Stimulated activated CD8-positive, alpha-beta memory T cell treated with anti-CD3 and anti-CD28 coated beads, Interleukin-7, amount 100 ng/mL, for 4 hours (primary cell): ENCODE measurements at places on chromosomes 3 and 15.

DNA sequence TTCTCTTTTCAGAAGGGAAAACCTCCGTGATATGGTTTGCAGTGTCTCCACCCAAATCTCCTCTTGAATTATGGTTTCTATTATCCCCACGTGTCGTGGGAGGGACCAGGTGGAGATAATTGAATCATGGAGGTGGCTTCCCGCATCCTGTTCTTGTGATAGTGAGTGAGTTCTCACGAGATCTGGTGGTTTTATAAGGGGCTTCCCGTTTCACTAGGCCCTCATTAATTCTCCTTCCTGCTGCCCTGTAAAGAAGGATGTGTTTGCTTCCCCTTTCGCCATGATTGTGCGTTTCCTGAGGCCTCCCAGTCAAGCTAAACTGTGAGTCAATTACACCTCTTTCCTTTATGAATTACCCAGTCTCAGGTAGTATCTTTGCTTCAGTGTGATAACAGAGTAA lies 692.7 kb upstream of the GRM7 start:
- DNase-seq = no peak

- DNase-seq = no peak
Observed at GRCh38 chr3:32954506-32954905, 3.1 kb downstream of the CCR4 start.

GRCh38 chr3:52314489-52314888 lies 1.6 kb upstream of the DNAH1 start:
- DNase-seq = no peak

- no peak for DNase-seq
Observed at GRCh38 chr15:101004986-101005747, 86.0 kb downstream of the LRRK1 start.
